ENCODE measurements at places on chromosomes 1 and 21.

GRCh38 chr1:2279210-2279639 is 51.1 kb downstream of the SKI start:
- DNase-seq = no peak

GRCh38 chr1:15764269-15764764 is 5.7 kb downstream of the FBLIM1 start:
- no peak for DNase-seq

- DNase-seq = no peak
Measured at GRCh38 chr21:44350773-44351481, 2.5 kb upstream of the TRPM2 start.

DNA sequence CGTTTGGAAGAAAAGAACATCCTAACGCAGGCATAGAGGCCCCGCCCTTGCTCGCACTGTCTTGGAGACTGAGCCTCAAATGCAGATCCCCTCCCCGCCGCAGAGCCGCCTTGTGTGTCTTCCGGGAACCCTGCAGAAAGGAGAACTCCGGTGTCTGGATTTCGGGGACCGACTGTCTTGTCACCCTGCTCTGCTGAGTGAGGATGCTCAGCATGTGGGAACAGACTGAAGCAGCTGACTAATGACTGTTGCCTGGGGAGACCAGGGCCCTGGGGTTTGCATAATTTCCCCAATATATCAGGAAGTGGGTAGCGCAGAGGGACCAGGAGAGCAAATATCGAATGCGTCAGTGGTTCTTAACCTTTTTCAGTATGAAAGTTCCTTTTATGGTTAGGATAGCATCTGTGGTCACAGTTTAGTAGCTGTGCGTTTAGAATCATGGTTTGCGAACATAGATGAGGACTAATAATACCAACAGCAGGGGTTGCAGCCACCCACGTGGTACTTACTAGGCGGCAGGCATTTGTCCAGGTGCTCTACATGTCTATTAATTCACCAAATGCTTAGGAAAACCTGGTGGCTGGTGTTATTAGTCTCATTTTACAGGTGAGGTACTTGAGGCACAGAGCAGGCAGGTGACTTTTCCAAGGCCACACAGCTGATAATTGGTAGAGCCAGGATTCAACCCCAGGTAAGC is 14.3 kb downstream of the GPR137B start:
- peak; percentile 67 for DNase-seq
